GM10248 (cell line): ENCODE measurements at places on chromosomes 16 and 17.

GRCh38 chr16:17414421-17414820, 56.3 kb downstream of the XYLT1 start:
- DNase-seq, result peak; percentile 35

DNA sequence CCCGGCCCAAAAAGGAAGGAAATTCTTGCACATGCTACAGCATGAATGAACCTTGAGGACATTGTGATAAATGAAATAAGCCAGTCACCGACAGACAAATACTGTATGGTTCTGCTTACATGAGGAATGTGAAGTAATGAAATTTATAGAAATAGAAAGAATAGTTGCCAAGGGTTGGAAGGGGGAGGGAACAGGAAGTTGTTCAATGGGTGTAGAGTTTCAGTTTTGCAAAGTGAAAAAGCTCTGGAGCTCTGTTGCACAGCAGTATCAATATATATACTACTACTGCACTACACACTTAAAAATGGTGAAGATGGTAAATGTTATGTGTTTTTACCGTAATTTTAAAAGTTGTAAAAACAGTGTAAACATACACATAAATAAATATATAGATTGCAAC, 43.7 kb downstream of the PKD1L3 start:
- DNase-seq, result no peak

GRCh38 chr17:6165806-6166205, 95.6 kb downstream of the WSCD1 start:
- no peak for DNase-seq

- DNase-seq, result no peak
Observed at GRCh38 chr16:88691129-88691813, 5.0 kb upstream of the SNAI3 start.

DNA sequence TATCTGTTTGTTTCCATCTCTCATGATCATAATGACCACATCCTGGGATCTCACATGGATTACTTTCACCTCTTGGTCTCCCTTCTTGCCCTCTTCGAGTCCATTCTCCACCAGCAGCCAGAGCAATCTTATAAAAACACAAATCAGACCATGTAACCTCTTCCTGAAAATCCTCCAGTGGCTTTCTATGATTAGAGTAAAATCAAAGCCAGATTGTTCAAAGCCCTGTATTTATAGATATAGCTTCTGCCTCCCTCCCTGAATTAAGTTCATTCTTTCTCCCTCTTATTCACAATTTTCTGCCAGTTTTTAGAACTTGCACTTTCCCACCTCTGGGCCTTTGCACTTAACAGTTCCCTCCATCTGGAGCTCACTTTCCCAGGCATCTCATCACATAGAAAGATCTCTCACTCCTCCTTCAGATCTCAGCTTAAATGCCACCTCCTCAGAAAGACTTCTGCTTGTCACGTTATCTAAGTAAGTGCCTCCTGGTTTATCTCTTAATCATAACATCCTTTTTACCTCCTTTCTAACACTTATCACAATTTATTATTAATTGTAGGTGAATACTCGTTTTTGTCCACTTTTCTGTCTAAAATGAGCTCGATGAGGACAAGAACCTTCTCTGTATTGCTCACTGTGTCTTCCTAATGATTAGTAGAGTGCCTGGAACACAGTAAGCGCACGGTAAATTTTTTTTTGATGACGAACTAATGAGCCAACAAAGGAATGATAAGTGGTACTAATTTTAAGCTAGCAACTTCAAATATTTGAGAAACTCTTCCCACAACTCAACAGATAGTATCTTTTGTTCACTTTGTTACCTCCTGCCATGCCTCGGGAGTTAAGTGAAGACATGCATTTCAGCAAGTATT, 80.5 kb downstream of the CYB561 start:
- no peak for DNase-seq

DNA sequence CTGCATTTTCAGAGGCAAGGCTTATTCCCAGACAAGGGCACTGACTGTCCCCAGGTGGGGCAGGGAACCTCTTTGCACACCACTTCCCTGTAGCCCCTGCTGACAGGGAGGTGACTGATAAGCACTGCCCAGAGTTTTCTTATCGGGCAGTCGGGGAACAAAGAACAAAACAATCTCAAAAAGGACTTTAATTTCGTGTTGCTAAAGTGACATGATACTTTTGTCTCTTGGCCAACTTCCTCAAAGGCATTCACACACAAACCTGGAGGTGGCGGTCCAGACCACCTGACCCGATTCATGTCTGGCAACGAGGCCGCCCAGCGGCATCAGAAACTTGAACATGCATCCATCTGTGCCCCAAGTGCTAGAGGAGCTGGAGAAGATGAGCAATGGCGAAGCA, 28.9 kb downstream of the ZDHHC7 start:
- DNase-seq, result no peak

GRCh38 chr16:1348441-1348840, 3.2 kb downstream of the TSR3 start:
- DNase-seq, result no peak

- DNase-seq, result no peak
Observed at GRCh38 chr16:58449768-58450167, 50.2 kb upstream of the NDRG4 start.
